ENCODE measurements at places on chromosomes 7 and 10. TPM values are rescaled to one million over a fixed set of nuclear protein-coding genes. Genes with fewer than 3 reads are reported as not detected.
A peak's percentile ranks its signal among the peaks of the same experiment; 100 is the strongest.

- DNase-seq = no peak
Observed at GRCh38 chr7:153938451-153938850, 113.7 kb upstream of the DPP6 start.

GRCh38 chr10:80196270-80196949 is 8.9 kb downstream of the ANXA11 start:
- DNase-seq = peak; percentile 57

Gene NODAL
- not detected for total RNA-seq

DNA sequence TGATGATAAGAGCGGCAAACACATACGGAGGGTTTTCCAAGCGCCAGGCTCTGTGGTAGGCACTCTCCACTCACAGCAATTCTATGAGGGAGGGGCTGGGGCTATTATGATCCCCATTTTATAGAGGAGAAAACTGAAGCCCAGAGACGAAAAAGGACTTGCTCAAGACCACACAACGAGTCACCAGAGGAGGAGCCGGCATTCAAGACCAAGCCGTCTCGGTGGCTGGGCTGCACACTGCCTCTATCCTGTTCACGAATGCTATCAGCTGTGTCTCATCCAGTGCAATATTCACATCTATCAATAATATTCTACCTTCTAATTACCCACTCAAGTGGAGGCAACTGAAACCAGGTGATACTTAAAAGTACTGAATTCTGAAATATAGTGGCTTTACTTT is 67.8 kb upstream of the NMT2 start:
- DNase-seq = no peak

- no peak for DNase-seq
Observed at GRCh38 chr7:27431465-27431864, 188.9 kb downstream of the EVX1 start.

Gene EPDR1
- 45.5 TPM for total RNA-seq

Gene ATRNL1
- total RNA-seq = 9.6 TPM

Gene FGL2
- total RNA-seq = 9.2 TPM

- no peak for DNase-seq
Observed at GRCh38 chr10:4215485-4215884, 430.5 kb upstream of the KLF6 start.

DNA sequence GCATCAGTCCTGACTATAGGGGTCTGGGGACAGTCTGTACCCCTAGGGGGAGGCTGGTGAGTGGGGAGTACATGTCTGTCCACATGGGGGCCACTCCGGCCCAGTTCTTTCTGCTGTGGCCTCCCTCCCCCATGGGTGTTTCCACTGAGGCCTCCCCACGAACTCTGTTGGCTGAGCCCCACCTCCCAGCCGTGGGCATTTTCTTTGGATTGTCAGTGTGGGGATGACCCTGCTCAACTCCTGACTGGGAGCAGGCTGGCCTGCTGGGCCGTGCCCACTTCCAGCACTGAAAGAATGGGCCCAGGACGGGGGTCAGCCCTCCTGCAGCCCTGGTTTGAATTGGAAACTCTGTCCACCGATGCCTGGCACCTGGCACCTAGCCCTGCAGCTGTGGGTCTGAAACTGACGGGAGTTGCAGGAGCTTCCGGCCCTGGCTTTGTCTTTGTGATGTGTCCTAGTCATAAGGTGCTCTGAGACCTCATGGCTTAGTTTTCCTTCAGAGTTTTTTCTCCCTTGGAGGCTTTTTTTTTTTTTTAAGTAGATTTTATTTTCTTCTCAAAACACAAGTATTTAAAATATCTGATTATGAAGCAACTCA is 46.5 kb downstream of the LHPP start:
- no peak for DNase-seq

Gene AASS
- 28.0 TPM for total RNA-seq

Gene ZNF212
- 4.3 TPM for total RNA-seq

- peak; percentile 57 for DNase-seq
Observed at GRCh38 chr10:103620352-103620740, 126.8 kb downstream of the NEURL1 start.

DNA sequence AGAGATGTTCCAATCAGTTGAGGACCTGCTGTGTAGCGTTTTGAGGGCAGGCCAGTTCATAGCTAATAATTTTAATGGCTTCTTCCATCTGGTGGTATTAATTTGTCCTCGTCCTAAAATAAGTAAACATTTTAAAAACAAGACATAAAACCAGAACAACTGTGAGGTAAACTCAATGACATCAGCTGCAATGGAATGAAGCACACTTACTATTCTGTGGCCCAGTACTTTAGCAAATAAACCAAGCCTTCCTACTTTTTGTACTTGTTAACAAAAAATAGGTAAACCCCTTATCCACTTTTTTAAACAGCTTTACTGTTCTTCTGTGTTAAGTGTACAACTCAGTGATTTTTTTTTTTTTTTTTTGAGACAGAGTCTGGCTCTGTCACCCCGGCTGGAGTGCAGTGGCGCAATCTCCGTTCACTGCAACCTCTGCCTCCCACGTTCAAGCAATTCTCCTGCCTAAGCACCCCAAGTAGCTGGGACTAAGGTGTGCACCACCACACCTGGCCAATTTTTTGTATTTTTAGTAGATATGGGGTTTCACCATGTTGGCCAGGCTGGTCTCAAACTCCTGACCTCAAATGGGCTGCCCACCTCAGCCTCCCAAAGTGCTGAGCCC is 28.9 kb upstream of the FZD1 start:
- DNase-seq = no peak

Gene EPHB6
- total RNA-seq = 1.6 TPM

DNA sequence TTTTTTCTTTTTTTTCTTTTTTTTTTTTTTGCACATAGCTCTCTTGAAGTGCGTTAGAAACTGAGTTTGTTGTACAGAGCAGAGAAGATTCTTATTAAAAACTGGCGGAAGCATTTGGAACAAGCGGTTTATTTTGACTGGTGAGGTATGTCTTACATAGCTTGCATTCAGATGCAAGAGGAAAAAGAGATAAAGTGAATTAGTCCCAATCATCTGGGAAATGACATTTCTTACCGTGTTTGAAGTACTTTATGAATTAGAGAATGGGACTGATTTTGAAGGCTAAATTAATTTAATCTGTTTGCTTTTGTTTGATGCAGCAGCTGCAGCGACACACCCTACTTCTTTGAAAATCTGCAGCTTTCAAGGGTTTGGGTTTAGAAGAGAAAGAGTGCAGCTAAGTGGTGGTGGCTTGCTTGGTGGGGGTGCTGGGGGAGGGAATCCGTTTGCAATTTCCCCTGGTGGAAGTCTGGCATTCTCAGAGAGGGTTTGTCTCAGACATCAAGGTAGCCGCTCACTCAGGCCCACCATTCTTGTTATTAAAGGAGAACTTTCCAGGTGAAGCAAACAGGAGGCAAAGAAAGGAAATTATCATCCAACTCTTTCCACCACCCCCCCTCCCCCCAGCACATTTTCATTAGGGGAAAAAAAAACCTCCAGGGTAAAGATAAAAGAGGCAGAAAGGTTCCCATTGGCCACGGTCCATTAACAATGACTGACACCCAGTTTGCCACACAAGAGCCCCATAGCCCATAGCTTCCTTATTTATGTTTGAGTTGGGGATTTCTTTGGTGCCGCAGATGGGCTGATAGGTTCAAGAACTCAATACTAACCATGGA is 231.7 kb downstream of the SKIDA1 start:
- DNase-seq = no peak

Gene DHX32
- total RNA-seq = 37.2 TPM

Gene FAM20C
- total RNA-seq = 18.9 TPM

DNA sequence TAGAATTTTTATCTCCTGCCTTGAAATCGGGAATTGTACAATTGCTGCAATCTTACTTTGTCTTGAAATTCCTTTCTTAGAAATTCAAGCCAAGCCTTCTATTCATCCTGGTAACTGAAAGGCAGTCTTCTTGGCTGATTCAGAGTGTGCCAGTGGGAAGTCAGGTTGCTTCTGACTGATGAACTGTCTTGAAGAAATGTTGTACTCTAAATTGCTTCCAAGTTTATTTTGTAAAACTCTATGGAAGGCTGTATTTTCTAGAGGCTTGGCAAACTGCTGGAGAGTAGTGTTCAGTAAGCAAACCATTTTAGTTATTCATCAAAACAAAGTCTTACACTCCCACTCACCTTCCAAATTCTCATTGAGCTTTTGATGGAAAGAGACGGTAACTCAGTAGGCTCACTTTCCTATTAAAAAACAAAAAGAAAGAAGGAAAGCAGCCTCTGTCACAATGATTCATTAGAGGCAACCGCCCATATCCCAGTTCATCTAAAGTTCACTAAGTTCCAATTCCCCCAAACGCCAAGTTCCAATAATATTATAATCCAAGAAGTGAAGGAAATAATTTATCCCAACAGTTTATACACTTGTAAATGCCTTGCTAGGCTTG is 187.9 kb upstream of the MALRD1 start:
- DNase-seq = no peak

DNA sequence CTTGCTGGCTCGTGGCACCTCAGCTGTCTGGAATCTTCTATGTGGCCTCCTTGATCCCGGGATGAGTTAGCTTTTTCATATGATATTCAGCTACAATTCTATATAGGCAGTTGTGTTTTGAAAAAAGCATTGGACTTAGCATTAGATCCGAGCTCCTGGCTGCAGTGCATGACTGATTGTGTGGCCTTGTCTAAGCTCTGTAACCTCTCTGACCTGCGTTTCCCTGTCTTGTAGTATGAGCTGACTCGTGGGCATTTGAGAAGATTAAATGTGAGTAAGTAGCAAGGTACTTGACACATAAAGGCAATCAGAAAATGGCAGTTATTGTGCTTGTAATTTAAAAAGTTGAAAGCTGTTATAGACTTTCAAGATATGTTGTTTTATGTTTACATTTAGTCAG is 85.9 kb downstream of the CCNY start:
- DNase-seq = no peak

- DNase-seq = no peak
Observed at GRCh38 chr7:107020400-107020799, 24.1 kb upstream of the PRKAR2B start.

- no peak for DNase-seq
Observed at GRCh38 chr10:118730756-118731456, 23.9 kb downstream of the CACUL1 start.

Gene SAMD8
- total RNA-seq = 26.7 TPM

DNA sequence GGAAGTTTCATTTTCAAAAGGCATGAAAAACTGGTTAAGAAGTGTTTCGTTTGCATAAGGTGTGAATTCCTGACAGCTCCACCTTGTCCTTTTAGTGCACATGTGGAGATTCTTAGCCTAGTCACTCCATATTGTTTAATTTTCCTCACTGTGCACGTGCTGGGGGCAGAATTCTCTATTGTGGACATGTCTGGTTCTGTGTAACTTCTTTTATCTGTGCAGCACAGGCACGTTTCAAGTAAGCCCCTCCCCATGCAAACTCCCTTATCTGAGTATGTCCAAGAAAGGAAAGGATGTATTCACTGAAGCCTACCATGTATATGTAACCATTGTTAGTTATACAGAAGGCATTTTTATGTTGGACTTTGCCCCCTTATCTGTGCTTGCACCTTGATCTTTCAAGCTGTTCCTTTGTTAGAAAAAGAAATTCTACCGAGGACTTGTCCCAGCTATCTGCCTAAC is 1346.3 kb downstream of the REEP3 start:
- no peak for DNase-seq

DNA sequence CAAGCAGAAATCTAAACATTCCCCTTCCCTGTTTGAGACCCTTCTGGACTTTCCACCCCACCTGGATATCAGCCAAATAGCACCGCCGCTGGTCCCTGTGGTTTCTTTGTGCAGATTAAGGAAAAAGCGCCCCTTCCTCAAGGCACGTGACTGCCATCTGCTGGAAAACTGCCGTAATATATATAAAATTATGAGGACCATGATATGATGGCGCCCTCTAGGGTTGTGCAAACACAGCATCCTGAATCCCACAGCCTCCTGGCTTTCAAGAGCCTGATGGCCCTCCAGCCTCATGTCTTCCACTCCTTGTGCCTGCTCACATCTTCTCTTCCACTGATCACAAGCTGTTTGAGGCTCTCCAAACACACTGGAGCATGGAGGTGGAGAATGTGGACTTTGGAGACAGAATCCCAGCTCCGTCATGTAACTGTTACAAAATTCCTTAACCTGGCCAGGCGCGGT is 121.3 kb downstream of the MYL10 start:
- no peak for DNase-seq

Gene CRHR2
- total RNA-seq = 1.1 TPM

GRCh38 chr7:143027032-143027431 is at the start of gene OR9A2:
Gene OR9A2, minus strand, starts transcription at chr7:143027132. Its CDS starts 0 bp downstream, at chr7:143027132.
- DNase-seq = no peak

Gene INHBA
- total RNA-seq = 2.0 TPM

Gene ZNF277
- 26.5 TPM for total RNA-seq

Gene MALSU1
- 128 TPM for total RNA-seq

All from heart left ventricle (tissue), 16 donors.